ENCODE measurements at places on chromosomes 4 and X.

- DNase-seq, result no peak
These were observed 32.4 kb downstream of the PPARGC1A start for GRCh38 chr4:23857367-23857959.

DNA sequence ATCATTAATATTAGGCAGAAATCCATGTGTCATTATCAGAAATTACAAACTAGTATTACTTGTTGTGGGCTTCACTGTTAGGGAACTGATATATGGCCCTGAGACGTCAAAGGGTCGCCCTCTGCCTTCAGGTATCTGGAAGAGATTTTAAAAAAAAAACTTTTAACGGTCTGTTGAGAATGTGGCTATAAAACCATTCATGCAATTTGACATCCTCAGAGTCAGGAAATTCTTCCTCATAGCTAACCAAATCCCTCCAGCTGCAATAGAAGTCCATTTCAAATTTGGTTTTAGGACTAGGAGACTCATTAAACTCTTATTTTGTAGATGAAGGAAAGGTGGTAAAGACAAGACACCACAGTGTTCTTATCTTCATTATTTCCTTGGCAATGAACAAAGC is 194.2 kb upstream of the NOCT start:
- DNase-seq, result no peak

- no peak for DNase-seq
These were observed 23.4 kb downstream of the IRF2 start for GRCh38 chr4:184450743-184451535.

- no peak for DNase-seq
These were observed 119.1 kb downstream of the SH3RF1 start for GRCh38 chr4:169151671-169152070.

Data from iPS-NIHi11 (cell line).